ENCODE measurements at places on chromosomes 6 and 20.
A peak's percentile ranks its signal among the peaks of the same experiment; 100 is the strongest.

GRCh38 chr6:138847884-138848283 lies 52.0 kb downstream of the ECT2L start:
- DNase-seq, result no peak

- no peak for DNase-seq
Measured at GRCh38 chr20:12074111-12074655, 156.5 kb downstream of the BTBD3 start.

GRCh38 chr6:108549741-108550140 lies 11.0 kb upstream of the FOXO3 start:
- DNase-seq, result no peak

- no peak for DNase-seq
Measured at GRCh38 chr6:148887181-148887580, 140.4 kb downstream of the UST start.

DNA sequence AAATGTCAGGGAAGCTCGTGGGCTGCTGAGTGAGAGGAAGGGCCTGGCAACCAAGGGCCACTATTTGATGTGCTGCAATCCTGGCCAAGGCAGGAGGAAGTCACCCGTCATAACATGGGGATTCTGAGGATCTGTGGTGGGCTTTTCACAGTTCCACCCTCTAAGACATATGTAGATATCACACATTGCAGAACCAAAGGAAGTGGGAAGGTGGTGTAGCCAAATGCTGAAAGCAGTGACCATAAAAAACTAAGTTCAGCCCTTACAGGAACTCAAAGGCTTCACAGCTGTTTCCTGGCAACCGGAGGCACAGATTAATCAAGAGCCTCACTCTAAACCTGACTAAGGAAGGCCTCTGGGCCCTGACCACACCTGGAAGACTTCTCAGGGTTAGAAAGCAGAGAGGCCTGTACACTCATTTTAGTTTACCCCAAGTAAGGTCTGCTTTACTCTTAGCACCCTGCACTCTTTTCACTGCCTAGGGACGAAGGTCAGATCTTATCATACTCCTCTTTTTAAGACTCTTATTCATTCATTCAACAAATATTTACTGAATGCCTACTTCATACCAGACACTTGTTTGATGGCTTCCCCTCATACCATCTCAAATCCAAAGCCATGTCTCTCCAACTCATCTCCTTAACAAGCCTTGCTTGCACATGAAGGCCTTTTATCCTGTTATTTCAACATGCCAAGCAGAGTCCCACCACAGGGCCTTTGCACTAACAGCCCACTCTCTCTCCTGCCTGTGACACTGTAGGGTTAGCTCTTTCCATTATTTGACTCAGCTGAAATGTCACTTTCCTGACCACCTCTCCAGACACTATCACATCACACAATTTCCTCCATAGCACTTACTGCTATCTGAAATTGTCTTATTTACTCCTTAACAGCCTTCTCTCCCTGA lies 2.6 kb downstream of the UBE2V1 start:
- DNase-seq, result no peak

GRCh38 chr6:111689946-111690345 lies 84.3 kb upstream of the TRAF3IP2 start:
- no peak for DNase-seq

- no peak for DNase-seq
Measured at GRCh38 chr6:129493354-129493902, 216.5 kb downstream of the ARHGAP18 start.

- DNase-seq, result no peak
Measured at GRCh38 chr6:25606151-25606550, 45.9 kb upstream of the SCGN start.

- no peak for DNase-seq
Measured at GRCh38 chr6:31883676-31884075, 4.9 kb upstream of the SLC44A4 start.

DNA sequence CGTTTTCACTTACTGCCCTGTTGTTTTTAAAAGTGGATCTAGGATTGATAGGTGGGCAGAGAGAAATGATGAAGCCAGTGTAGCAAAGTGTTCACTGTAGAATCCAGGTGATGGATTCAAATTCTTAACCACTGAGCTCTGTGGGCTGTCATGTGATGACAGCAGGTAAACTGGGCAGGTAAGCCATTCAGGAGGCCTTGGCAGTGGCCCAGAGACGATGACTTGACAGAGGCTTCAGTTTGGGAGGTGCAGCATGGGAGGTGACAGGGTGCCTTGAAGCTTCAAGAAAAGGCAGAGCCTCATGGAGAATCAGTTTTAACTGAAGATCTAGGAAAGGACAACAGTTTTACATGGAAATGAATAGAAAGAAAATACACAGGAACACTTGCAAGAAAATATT lies 2.0 kb downstream of the NAA20 start:
- no peak for DNase-seq

DNA sequence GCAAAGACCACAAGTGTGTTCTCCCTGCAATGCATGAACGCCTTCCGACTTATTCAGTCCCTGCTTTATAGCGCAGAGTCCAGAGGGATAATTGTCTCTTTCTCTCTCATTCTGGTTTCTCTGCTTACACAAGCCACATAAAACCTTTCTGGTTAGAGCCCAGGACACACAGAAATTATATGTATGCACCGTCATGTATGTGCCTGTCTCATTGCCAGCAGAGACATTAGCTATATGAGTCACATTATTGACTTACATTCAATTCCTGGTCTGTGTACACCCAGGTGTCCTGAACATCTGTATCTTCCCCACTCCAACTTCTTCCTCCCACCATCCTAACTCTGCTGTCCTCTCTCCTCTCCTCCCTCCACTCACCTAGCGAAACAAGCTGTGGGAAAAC lies 44.0 kb downstream of the LRFN2 start:
- DNase-seq, result no peak

DNA sequence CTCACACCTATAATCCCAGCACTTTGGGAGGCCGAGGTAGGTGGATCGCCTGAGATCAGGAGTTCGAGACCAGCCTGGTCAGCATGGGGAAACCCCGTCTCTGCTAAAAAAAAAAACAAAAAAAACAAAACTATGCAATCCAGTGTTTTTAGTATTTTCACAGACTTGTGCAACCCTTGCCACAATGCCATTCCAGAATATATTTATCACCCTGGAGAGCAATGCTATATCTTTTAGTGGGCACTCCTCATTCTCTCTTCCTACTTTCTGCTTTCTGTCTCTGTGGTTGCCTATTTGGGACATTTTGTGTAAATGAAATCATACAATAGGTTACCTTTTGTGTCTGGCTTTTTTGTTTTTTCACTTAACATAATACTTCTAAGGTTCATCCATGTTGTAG lies 39.1 kb upstream of the MROH8 start:
- DNase-seq, result no peak

GRCh38 chr6:123770247-123770949 lies 33.3 kb upstream of the NKAIN2 start:
- no peak for DNase-seq

GRCh38 chr6:79954849-79955248 lies 7.5 kb upstream of the ELOVL4 start:
- no peak for DNase-seq

GRCh38 chr20:20521736-20522135 lies 153.8 kb downstream of the INSM1 start:
- no peak for DNase-seq

DNA sequence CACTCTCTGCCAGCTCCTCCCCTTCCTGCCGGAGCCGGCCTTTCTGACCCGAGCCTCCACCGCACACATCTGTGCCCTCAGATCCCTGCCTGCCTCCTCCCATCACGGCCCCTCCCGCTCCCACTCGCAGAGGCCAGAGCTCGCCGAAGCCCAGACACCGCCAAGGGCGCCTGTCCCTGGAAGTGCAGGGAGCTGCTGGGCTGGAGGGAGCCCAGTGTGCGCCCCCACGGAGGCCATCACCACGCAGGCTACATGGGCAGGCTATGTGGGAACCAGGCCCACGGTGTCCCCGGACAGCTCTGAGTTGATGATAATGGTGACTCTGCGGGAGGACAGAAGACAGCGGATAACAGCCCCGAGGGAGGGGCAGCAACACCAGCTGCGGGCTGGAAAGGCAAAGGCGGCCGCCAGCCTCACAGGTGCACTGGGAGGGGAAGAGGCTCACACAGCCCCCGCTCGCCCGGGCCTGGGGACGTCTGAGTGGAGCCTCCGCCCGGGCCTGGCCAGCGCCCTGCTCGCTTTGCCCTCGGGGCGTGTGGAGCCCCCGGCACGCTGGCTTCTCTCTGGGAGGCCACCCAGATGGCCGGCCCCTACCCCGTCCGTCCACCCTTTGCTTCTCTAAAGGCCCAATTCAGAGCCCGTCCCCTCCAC lies 154.9 kb downstream of the DLL1 start:
- DNase-seq, result no peak

DNA sequence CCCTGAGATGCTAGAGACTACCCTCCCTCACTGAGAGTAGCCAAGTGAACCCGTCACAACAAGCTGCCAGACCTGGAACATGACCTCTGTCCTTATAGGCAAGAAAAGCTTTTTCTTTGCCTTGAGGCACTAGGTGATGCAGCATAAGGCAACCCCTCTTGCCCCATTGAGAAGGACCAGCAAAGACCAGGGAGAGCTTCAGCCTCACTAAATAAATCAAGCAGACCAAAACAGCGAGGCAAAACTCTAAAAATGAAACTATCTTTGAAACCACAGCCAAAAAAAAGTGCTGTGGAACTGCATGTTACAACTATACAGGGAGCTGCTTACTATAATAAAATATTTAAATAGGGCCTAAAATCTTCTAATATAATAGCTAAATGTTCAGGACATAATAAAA lies 62.6 kb upstream of the FAM83B start:
- no peak for DNase-seq

DNA sequence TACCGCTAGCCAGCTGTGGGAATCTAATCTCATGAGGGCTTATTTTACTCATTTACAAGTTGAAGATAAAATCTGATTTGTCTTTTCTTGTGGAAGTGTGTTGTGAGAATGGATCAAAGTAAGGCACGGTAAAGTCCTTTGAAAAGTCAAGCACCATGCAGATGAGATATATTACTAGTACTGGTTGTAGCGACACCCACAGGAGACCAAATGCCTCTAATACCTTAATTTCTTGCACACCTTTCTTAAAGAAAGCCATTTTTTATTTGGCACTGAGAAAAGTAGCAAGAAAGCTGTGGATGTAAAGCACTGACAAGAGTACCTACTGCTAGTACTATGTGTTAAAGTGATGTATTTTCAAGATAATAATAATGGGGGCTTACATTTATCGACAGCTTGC lies 191.0 kb upstream of the MMS22L start:
- DNase-seq, result no peak

- no peak for DNase-seq
Measured at GRCh38 chr6:107624050-107624449, 134.1 kb downstream of the SOBP start.

GRCh38 chr20:62616728-62617621 lies 25.3 kb upstream of the SLCO4A1 start:
- DNase-seq, result peak; percentile 98

GRCh38 chr6:116691154-116691553 lies 10.1 kb downstream of the KPNA5 start:
- no peak for DNase-seq

GRCh38 chr6:136491754-136492153 lies 58.5 kb downstream of the MAP7 start:
- no peak for DNase-seq

- DNase-seq, result peak; percentile 84
Measured at GRCh38 chr6:158853072-158853879, 34.1 kb upstream of the EZR start.

DNA sequence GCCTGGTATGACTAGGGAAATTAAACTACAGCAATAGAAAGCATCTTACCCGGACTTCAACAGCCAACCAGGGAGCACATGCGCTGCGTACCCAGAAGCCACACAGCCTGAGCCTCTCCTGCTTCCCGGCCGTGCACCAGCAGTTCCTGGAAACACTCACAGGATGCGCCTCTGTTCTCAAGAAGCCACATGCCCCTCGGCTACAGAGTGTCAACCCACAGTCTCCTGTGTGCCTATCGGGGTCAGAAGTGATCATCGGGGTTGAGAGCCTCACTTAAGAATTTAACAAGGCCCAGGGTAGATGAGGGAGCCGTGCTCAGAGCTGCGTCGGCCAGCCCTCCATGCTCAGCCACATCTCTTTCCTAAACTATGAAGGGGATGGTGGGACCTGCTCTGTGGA lies 147.2 kb upstream of the GGTLC1 start:
- DNase-seq, result no peak

DNA sequence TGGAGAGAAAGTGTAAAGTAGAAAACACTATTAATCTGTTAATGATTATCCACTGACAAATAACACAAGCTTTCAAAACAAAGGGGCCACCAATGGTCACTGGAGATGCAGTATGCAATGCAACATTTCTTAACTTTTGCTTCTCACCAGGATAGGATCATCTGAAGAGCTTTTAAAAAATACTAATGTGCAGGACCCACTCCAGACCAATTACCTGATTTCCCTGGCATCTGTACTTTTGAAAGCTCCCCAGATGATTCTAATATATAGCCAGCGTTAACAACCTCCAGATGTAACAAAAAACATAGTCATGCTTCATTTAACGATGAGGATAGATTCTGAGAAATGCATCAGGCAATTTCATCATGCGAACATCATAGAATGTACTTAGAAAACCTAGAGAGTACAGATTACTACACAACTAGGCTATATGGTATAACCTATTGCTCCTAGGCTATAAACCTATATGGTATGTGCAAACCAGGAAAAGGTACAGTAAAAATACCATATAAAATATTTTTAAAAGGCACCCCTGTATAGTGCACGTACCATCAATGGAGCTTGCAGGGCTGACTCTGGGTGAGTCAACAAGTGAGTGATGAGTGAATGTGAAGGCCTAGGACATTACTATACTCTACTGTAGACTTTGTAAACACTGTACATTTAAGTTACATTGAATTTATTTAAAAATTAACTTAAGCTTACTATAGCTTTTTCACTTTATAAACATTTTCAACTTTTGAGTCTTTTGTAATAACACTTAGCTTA lies 69.2 kb downstream of the ATG5 start:
- no peak for DNase-seq

DNA sequence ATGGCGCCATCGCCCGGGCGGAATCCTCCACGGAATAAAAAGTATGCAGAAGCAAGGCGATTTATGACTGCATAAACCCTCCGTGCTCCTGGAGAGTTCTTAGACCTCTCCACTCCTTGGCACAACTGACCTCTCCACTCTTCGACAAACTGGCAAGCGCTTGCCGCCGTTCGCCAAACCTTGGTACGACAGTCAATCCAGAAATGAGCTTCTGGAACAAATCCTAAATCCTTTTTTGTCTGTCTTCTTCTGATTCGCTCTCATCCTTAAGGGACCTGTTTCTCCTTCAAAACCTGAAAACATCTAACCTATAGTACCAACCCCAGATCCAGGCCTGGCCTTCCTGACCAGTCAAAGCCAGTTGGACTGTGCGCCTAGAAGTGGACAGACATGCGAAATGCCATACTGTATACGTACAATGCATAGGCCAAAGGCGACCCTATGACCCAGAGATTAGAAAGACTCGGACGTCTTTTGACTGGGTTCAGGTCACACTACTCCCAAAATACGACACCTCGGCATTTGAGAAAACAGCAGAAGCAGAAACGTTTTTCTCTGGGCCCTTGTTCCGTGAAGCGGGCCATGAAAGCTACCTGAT lies 59.4 kb downstream of the TRIM27 start:
- no peak for DNase-seq

GRCh38 chr6:24469811-24470210 lies 19.6 kb downstream of the GPLD1 start:
- no peak for DNase-seq

Data from HTR-8/SVneo (cell line).